ENCODE measurements at places on chromosomes 7 and 10. TPM values are rescaled to one million over a fixed set of nuclear protein-coding genes. Genes with fewer than 3 reads are reported as not detected.

The KCNMA1 gene
- total RNA-seq = 11.7 TPM

The KCNH2 gene
- not detected for total RNA-seq

The NACAD gene
- 0.09 TPM for total RNA-seq

The WNT8B gene
- total RNA-seq = not detected

The SLC13A4 gene
- not detected for total RNA-seq

The AMZ1 gene
- total RNA-seq = not detected

The CHAT gene
- not detected for total RNA-seq

The TRIM8 gene
- total RNA-seq = 40.1 TPM

The GLCCI1 gene
- 11.1 TPM for total RNA-seq

The CCDC7 gene
- 12.4 TPM for total RNA-seq

The SPOCK2 gene
- 0.88 TPM for total RNA-seq

The EIF5AL1 gene
- total RNA-seq = 0.54 TPM

The TASOR2 gene
- total RNA-seq = 32.3 TPM

The ADAM22 gene
- 0.07 TPM for total RNA-seq

The MOGAT3 gene
- 16.7 TPM for total RNA-seq

The ASIC3 gene
- total RNA-seq = 1.2 TPM

The LRRD1 gene
- not detected for total RNA-seq

The TMEM196 gene
- not detected for total RNA-seq

The AP5Z1 gene
- 12.4 TPM for total RNA-seq

The EEPD1 gene
- total RNA-seq = 11.8 TPM

The TCAF1 gene
- 31.6 TPM for total RNA-seq

The H2BK1 gene
- total RNA-seq = not detected

The PCDH15 gene
- not detected for total RNA-seq

The PPP1R3C gene
- 69.5 TPM for total RNA-seq

The OR2A5 gene
- not detected for total RNA-seq

The CYP3A4 gene
- 891 TPM for total RNA-seq

The RAB19 gene
- not detected for total RNA-seq

The PTPRN2 gene
- 0.66 TPM for total RNA-seq

The ARHGEF5 gene
- total RNA-seq = 18.1 TPM

The IKZF5 gene
- total RNA-seq = 4.2 TPM
